ENCODE measurements at places on chromosomes 3 and 15.

- no peak overlapping the region for H3K27ac ChIP-seq
- H3K36me3 ChIP-seq = no peaks in the 10 kb centered on the region
- H3K4me3 ChIP-seq = no peak overlapping the region
- H3K4me1 ChIP-seq = no peaks in the 10 kb centered on the region
- no peak for DNase-seq
- H3K27me3 ChIP-seq = no peaks in the 10 kb centered on the region
Measured at GRCh38 chr15:80052597-80053304, 6.7 kb upstream of the ZFAND6 start.

- H3K27ac ChIP-seq = no peak overlapping the region
- no peaks in the 10 kb centered on the region for H3K4me1 ChIP-seq
- DNase-seq = no peak
- no peak overlapping the region for H3K4me3 ChIP-seq
- H3K27me3 ChIP-seq = no peaks in the 10 kb centered on the region
- peaks cover 11% of the 10 kb centered on the region for H3K36me3 ChIP-seq
Measured at GRCh38 chr3:146071632-146072031, 89.4 kb downstream of the PLOD2 start.

DNA sequence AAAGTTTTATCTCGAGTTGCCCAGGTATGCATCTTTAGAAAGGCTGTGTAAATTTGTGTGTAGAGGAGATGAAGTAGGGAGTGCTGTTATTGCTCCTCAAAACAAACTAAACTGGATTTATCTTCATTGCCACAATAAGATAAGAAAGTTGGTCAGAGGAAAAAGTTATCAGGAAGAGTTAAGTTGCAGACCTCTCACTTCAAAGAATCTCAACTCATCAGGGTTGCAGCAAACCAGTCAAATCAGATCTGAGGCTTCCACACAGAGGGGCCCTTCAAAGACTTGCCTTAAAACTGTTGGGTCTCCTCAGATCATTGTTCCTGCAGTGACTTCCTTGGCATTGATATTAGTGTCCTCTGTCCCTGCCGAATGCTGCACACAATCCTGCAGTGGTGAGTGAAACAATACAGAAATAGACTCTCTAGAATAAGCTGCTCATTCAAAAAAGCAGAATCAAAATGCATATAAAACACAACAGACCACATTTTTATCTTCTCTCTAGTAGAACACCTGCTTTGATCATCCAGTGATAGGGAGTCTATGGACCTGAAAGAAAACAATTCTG, 191.2 kb upstream of the CBLB start:
- H3K36me3 ChIP-seq = no peaks in the 10 kb centered on the region
- no peaks in the 10 kb centered on the region for H3K4me1 ChIP-seq
- no peak for DNase-seq

DNA sequence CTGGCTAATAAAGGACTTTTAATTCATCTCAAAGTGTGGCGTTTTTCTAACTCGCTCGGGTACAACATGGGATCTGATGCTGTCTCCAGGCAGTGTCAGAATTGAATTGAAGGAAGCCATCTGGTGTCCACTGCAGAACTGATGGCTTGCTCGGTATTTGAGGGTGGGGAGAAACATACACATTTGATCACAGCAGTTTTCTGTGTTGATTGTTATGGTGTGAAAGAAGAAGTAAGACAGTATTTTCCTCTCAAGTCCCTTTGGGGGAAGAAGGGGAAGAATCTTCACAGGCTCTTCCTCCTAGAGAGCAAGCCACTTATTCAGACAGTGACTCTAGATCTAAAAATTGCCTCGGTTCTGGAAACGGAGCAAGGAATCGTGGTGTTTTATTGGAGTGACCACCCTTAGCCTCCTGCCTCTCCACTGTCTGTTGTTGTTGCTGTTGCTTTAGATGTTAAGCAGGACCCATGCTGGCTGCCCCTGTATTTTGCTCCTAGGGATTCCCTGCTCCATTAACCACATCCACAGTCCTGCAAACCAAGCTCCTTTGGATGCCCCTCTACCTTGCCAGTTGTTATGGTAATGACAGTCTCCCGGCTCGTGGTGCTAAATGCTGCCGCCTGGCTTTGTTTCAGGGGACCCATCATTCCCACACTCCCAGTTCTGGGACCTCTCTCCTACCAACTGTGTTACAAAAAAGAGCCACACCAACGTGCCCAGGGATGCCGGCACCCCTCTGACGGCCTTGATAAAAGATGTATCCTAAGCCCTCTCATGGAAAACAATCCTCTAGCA, 15.3 kb upstream of the MCCC1 start:
- H3K4me3 ChIP-seq = no peak overlapping the region
- H3K27ac ChIP-seq = no peak overlapping the region
- H3K36me3 ChIP-seq = no peaks in the 10 kb centered on the region
- H3K27me3 ChIP-seq = no peaks in the 10 kb centered on the region

DNA sequence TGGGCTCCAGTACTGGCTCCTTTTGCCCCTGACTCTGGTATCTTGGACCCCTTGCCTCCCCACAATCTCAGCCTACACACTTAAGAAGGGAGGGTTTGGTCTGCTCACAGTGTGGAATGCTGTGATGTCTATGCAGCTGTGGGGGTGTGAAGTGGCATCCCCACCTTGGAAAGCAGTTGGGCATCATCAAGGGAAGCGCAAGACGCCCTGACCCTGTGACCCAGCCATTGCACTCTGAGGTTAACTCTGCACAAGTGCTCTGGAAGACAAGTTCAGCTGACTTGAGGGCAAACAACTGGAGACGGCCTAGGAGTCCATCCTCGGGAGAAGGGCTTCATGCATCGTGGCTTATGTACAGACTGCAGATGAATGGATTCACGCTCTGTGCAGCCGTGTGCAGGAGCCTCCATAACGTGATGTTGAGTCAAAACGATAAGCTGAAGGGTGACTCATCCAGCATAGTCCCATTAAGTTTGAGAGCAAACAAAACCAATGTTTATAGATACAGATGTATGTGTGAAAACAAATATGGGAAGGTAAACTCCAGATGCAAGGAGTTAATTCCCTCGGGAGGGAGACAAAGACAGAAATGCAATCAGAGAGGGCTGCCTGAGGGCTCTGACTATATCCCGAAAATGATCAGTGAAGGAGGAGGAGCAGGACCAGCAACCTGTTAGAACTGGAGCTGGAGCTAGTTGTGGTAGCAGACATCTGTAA, 86.8 kb downstream of the LSM3 start:
- H3K36me3 ChIP-seq = no peaks in the 10 kb centered on the region
- H3K4me1 ChIP-seq = peaks cover 5% of the 10 kb centered on the region
- H3K4me3 ChIP-seq = no peak overlapping the region
- H3K27me3 ChIP-seq = no peaks in the 10 kb centered on the region
- no peak for DNase-seq

DNA sequence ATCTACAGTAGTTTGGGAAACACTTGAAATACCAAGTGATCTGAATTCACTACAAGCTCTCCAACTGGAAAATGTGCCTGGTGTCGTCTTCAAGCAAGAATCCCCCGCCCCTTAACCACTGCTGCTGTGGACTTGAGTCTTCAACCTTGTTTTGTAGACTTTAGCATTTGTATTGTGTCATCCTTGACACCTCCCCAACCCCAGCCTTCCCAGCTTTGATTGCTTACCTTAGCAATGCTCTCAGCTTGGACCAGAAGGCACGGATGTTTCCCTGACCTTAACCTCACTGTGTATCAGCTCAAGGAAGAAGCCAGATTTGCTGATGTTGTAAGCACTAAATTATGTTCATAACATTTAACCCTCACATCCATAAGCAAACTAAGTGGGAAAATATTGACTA, 146.4 kb downstream of the IGF1R start:
- DNase-seq = peak; percentile 40
- H3K4me3 ChIP-seq = no peak overlapping the region
- H3K36me3 ChIP-seq = no peaks in the 10 kb centered on the region
- H3K27ac ChIP-seq = no peak overlapping the region
- no peaks in the 10 kb centered on the region for H3K27me3 ChIP-seq
- H3K4me1 ChIP-seq = peaks cover 41% of the 10 kb centered on the region

DNA sequence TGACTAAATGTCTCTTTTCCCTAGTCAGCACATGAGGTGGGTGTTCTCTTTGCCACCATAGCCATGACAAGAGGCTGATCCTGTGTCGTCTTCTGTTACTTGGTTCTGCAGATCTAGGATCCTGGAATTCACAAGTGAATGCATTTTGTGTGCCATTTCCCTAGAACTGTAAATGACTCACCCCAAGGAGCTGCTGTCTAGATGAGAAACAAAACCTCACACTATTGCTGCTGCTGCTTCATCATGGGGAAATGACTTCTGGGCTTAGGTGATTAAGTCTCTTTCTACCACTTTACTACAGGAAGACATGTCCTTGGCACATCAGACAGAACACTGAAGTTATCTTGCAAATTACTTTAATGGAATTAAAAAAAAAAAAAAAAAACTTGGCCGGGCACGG, 54.9 kb downstream of the SLCO3A1 start:
- H3K27ac ChIP-seq = no peak overlapping the region
- no peak overlapping the region for H3K4me3 ChIP-seq
- H3K36me3 ChIP-seq = no peaks in the 10 kb centered on the region
- peaks cover 22% of the 10 kb centered on the region for H3K4me1 ChIP-seq
- H3K27me3 ChIP-seq = no peaks in the 10 kb centered on the region
